ENCODE measurements at places on chromosomes 2 and 18. TPM values are rescaled to one million over a fixed set of nuclear protein-coding genes. Genes with fewer than 3 reads are reported as not detected.
A peak's percentile ranks its signal among the peaks of the same experiment; 100 is the strongest.

Gene PLEKHB2
- total RNA-seq, result 31.0 TPM

Gene CCDC85A
- 4.3 TPM for total RNA-seq

Gene ATOH8
- total RNA-seq, result 25.8 TPM

Gene UGT1A8
- total RNA-seq, result not detected

Gene LINC00305
- total RNA-seq, result not detected

Gene POTEC
- total RNA-seq, result not detected

Gene ICOS
- not detected for total RNA-seq

Gene RAX
- not detected for total RNA-seq

Gene TMEM198
- total RNA-seq, result 2.6 TPM

Gene EN1
- total RNA-seq, result not detected

- no peak for DNase-seq
Observed at GRCh38 chr2:239013678-239013976, 165.7 kb downstream of the TWIST2 start.

DNA sequence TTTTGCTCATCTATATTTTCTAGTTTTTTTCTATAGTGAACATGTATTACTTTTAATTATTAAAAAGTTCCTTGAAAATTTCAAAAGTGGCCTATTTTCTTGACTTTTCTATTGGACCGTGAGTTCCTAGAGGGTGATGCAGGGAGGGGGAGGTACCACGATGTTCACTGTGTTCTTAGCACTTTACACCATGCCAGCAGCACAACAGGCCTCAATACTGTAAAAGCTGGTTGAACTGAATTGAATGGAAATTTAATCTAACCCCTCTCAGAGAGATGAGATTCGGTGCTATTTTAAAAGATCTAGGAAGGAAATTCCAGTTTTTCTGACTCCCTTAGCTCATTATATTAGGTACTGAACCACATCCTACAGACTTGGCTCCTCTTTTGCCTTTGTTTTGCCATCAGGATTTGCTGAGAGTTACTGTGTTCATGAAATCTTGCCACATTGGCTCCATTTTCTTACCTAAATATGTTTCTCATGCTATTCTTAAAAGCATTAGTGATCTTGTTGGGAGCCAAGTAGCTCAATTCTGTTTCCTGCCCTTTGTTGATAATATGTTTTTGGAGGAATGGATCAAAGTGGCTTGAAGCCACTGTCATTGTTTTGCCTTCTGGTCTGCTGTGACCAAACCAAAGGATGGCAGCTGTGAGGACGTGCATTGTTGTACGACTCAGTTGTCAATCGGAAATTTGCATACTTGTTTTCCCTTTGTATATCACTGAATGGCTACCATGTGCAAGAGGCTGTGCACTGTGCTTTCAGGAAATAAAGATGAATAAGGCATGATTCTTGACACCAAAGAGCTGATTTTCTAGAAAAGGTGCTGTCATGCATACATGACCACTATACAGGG lies 25.3 kb downstream of the MYO1B start:
- no peak for DNase-seq

GRCh38 chr2:147173189-147173581 lies 671.6 kb upstream of the ACVR2A start:
- no peak for DNase-seq

DNA sequence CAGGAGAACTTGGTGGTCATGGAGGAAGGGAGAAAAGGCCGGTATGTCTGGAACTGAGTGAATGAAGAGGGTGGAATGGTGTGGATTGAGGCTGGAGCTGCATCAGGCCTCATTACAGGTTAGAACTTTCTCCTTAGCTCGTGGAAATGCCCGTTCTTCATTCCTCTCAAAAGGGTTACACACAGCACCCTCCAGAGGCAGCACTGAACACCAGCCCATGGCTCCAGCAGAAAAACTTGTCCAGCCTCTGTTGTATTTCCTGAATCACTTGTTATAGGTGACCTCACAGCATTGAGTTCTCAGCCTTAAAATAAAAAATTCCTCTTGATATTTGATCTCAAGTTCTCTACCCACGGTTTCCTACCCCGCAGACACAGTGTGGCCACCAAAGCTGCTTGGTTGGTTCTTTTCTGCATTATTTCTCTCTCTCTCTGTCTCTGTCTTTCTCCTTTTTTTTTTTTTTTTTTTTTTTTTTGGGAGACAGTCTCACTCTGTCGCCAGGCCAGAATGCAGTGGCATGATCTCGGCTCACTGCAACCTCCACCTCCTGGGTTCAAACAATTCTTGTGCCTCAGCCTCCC lies 89.6 kb downstream of the ITGB1BP1 start:
- no peak for DNase-seq

DNA sequence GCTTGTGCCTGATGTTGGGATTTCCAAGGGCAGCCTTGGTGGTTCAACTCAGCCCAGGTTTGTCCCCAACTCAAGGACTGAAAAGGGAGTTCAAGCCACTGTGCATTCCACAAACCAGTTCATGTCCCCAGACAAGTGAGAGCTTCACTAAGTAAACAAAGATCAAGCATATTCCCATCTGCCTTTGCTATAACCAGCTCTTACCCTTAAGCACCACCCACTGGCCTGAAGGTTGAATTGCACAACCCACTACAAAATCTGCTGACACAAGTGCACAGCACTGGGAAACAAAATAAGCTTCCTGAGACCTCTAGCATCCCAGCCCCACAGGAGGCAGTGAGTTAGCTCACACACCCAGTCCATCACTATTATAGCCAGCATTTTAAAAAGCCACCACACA lies 516.7 kb downstream of the NR4A2 start:
- no peak for DNase-seq

DNA sequence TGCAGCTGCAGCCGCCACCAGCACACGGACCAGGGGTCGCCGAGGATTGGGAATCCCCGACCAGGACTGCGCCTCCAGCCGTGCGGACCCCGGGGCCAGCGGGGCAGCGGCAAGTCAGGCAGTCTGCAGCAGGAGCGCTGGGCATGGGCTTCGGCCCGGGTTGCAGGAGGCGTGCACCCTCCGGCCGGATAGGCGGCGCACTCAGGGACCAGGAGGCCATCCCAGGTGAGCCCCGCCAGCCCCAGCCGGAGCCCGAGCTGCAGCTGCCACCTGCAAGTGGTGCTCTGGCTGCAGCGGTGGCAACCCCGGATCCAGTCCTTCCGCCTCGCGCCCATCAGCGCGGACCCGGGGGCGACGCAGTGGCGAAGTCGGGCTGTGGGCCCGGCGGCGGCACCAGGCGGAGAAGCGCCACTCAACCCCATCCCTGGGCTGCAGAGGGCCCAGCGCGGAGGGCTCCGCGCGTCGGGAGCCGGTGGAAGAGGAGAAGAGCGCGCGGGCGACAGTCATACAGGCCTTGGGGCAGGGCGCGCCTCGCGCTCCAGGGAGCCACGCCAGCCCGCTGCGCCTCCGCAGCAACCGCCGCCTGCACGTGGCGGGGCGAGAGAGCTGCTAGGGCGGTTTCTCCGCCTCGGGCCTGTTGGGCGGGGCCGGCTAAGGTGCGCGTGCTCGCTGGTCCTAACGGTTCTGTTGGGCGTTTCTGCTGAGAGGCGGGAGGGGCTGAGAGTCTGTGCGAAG lies 73.8 kb downstream of the RPIA start:
- DNase-seq, result peak; percentile 42

GRCh38 chr2:159508140-159508539 lies 108.2 kb downstream of the BAZ2B start:
- no peak for DNase-seq

- no peak for DNase-seq
Observed at GRCh38 chr18:48514786-48515185, 24.0 kb upstream of the CTIF start.

DNA sequence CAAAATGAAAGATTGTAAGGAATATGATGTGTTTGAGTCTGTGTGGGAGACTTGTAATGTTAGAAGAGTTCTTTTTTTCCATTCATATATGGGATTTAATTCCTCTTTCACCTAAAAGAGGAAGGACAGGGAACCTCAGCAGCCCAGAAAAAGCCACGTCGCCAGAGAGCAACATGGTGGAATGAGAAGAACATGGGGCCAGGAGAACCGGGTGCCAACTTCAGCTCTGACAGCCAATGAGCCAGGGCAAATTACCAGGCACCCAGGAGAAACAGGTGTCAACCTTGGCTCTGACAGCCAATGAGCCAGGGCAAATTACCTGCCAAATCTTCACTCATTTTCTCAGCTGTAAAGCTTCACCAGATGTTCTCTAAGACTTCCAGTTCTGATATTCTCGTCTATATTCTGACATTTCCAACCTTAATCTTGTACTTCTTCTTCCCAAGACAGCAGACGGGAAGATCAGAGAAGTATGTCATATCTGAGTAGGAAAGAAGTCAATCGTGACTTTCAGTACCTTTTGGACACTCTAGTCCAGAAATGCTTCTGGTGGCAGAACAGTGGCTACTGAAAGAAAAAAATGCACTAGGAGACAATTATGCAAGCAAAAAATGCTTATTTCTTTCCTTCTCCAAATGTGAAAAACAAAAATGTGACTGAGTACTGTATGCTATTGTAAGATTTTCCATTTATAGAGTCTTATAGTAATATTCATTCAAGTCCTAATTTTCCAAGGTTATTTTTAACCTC lies 79.2 kb upstream of the COL5A2 start:
- DNase-seq, result no peak

DNA sequence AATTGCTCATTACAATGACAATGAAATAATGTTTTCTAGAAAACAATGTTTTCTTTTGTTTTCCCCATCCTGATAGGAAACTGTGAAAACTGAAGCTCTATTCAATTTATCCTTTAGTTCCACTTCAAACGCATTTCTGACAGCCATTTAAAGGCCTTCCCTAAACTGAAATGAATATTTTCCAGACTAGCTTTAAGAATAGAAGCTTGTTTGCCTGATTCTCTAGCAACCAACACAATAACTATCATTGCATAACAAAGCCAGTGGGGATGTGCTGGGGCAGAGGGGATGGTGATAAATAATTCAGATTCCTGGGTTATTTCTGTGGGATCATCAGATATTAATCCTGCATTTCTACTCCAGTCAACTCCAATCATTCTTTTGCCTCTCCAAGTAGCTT lies 427.1 kb downstream of the RND3 start:
- DNase-seq, result no peak

DNA sequence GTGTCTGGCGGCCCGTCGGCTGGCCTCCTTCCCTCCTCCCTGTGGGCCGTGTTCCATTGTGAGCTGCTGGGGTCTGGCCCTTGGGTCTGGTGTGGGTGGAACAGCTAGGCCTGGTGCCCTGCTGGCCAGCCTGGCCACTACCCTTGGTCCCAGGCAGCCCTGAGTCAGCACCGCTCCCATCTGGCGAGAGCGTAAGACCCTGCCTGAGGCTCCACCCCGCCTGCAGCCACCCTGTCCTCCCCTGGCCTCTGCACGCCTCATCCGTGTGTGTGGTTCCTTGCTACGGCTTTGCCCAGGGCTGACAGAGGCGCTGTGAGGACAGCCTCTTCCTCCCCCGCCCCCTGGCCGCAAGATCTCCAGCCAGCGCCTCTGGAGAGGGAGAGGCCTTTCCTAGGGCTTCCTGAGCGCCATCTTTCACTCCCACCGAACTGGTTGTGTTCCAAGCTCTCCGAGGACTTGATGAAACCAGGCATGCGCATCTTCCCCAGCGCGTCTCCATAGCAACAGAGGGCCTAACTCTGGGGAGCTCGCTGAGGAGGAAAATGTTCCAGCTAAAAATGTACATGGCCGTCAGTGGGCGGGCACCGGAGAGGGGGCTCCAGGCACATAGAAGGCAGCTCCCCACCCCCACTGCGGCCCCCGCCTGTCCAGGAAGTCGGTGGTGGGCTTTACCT lies 83.0 kb downstream of the STPG4 start:
- peak; percentile 93 for DNase-seq

DNA sequence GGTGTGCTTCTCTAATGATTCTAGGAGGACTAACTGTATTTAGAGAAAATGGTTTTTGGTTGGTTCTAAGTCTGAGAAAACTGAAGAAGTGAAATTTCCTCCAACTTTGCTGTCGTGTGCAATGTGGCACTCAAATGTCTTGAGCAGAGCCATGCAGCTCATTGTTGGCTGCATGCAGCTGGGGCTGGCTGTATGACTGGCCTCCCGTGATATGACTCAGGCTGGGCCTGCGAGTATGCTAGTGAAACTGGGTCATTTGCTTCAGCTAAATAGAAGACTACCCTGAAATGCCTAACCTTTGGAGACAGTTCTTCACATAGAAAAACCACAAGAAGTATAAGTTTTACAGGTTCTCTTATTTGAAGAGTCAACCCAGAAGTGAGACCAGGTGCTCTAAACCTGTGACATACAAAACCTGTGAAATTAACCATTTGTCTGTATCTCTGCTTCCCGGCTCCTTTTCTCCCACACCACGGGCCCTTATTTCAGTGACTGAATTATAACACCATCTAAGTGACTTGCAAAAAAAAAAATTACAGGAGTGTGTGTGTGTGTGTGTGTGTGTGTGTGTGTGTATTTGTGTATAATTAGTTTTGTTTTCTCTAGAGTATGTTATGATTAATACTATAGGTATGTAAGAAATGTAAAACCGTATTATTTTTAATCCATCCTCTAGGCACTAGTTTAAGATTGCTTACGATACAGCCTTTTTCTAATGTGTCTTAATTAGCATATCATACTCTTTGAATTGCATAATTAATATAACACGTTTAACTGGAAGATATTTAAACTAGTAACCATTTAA lies 15.9 kb downstream of the POLI start:
- peak; percentile 75 for DNase-seq

Data from Right ventricle myocardium superior (tissue), 1 donor.